ENCODE measurements at places on chromosomes 6 and 20. TPM values are rescaled to one million over a fixed set of nuclear protein-coding genes. Genes with fewer than 3 reads are reported as not detected.

Gene PLN
- polyA plus RNA-seq: 0.49 TPM

Gene RNF39
- 0.17 TPM for polyA plus RNA-seq

Gene RIMS1
- polyA plus RNA-seq: not detected

Gene APOM
- polyA plus RNA-seq: 4.3 TPM

Gene KIF3B
- 5.7 TPM for polyA plus RNA-seq
